ENCODE measurements at places on chromosomes 13 and 19. TPM values are rescaled to one million over a fixed set of nuclear protein-coding genes. Genes with fewer than 3 reads are reported as not detected.

GPC6 gene
- 2.2 TPM for total RNA-seq

F10 gene
- 19.9 TPM for total RNA-seq

LRG1 gene
- total RNA-seq, result 0.24 TPM

PSG4 gene
- total RNA-seq, result not detected

ACER1 gene
- 0.39 TPM for total RNA-seq

DNA sequence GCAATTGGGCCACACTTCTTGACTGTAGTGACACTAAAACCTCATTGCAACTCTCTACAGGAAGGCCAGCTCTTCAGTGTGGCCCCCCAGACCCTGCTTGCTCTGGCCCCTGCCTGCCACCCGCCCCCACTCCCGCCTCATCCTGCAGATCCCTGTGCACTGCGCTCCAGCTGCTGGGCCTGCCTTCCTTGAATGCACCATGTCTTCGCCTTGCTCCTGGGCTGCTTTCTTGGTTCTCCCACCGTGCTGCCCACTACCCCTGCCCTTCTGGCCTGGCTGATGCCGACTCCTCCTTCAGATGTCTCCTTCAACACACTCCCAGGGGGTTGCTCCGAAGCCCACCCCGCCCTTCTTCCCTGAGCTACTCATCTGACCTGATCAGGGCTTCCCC lies 98.2 kb downstream of the SIPA1L3 start:
- no peak for DNase-seq

DNA sequence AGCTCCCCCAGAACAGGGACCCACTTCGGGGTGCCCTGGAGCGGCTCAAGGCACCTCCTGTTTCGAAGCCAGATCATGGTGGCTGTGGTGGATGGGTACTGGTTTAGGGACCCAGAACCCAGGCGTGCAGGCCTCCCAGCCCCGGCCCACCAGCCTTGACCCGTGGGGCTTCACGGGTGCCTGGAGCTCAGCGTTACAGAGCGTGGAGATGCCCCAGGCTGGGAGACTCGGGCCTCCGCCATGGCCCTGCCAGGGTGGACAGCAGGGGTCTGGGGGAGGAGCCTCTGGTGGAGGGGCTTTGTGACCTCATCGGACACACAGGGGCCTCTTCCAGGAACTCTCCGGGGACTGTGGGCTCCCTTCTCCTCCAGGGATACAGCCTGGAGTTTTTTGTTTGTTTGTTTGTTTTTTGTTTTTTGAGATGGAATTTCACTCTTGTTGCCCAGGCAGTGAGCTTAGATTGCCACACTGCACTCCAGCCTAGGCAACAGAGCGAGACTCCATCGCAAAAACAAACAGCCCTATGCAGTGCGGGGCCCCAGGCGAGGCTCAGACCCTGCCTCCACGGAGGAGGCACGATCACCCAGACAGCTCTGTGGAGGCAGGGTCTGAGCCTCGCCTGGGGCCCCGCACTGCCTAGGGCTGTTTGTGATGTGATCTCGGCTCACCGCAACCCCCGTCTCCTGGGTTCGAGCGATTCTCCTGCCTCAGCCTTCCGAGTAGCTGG lies at the start of gene GARIN5B:
GARIN5B (minus strand) TSS at position 271 of the 727 bp plus-strand sequence; CDS start at position 77, 194 bp downstream.
- DNase-seq, result no peak

DNA sequence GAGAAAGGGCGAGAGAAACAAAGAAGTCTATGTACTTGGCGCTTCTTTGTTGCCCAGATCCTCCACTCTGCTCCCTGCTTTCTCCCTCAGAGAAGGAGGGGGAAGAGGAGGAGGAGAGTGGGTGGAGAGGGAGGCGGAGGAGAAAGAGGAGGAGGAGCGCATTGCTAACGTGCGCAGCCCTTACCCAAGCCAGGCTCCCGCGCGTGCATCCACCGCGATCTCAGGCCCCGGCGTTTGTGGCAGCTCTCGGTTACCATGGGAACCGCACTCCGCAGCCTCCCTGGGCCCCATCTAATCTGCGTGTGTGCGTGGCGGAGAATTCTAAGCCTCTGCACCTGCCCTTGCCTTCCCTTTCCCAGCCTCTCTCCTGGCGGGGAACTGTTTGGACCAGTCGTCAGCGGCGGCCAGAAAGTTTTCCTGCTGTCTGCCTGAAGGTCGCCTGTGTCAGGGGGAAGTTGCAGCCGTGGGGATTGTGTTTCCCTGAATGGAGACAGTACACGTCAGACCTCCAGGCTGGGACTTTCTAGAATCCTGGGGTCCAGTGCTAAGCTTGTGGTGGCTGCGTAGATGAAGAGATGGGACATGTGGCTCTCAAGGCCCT lies at the start of gene ERICH6B:
ERICH6B (minus strand) TSS at position 239 of the 601 bp plus-strand sequence. CDS start 18,734 bp downstream, outside the sequence.
- DNase-seq, result peak; percentile 91

DNA sequence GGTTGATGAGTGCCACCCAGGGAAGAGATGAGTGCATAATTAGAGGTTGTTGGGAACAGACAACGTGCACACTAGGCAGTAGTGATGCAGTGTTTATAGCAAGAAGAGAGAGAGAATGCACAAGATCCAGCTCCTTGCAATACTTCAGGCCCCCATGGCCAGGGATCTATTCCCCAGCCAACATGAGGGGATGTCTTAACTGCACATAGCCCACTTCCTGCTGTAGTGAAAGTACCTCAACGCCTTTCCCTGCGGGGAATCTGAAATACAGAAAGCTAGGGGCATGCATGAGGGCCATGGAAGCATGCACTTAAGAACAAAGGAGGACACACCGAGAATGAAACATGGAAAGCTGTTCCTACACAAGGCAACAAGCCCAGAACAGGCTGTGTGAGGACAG lies 636.7 kb upstream of the GPC6 start:
- no peak for DNase-seq

- DNase-seq, result no peak
These were observed at the start of gene GPR183 for GRCh38 chr13:99307247-99307646. GPR183 (minus strand) TSS chr13:99307399; CDS start chr13:99296145, 11,254 bp downstream.

DNA sequence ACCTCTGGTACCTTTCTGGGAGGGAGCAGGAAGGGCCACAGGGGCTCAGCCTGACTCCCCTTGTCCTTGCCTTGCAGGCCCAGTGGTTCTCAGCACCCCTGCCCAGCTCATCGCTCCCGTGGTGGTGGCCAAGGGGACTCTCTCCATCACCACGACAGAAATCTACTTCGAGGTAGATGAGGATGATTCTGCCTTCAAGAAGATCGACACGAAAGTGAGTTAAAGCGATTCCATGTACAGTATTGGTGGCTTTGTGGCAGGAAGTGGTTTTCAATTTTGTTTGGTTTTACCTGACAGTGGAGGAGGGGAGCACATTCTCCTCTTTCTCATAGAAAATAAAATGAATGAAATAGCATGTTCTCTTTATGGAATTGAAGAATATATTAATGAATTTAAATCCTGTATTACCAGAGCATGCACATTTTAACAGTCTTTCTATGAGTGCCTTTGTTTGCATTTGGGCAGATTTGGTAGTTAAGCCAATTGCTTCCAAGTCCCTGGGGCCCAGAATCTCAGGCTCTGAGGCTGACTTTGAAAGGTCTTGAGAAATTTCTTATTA lies 4.1 kb downstream of the MAB21L1 start:
- DNase-seq, result no peak

DNA sequence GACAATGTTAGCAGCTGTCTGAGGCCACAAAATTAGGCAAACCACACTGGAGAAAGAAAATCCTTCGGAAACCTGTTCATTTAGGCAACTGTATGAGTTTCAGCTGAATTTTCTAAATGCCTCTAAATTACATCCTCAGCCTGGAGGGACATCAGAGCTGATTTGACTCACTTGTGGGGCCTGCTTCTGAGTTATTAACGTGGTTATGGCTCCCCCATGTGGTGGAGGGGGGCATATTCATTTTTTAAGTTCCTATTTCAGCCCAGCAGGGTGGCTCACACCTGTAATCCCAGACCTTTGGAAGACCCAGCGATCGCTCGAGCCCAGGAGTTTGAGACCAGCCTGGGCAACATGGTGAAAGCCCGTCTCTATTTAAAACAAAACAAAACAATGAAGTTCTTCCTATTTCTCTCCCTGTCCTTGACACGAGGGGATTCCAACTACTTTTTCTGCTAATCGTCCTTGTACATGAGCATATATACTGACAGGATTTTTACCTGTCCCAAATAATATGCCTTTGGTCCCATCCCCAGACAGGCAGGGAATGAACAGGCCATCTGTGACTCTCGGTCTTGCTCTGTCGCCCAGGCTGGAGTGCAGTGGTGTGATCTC lies 31.5 kb upstream of the HIF3A start:
- peak; percentile 82 for DNase-seq

GRCh38 chr13:44989941-44990340 lies 603 bp downstream of the GPALPP1 start:
- no peak for DNase-seq

DNA sequence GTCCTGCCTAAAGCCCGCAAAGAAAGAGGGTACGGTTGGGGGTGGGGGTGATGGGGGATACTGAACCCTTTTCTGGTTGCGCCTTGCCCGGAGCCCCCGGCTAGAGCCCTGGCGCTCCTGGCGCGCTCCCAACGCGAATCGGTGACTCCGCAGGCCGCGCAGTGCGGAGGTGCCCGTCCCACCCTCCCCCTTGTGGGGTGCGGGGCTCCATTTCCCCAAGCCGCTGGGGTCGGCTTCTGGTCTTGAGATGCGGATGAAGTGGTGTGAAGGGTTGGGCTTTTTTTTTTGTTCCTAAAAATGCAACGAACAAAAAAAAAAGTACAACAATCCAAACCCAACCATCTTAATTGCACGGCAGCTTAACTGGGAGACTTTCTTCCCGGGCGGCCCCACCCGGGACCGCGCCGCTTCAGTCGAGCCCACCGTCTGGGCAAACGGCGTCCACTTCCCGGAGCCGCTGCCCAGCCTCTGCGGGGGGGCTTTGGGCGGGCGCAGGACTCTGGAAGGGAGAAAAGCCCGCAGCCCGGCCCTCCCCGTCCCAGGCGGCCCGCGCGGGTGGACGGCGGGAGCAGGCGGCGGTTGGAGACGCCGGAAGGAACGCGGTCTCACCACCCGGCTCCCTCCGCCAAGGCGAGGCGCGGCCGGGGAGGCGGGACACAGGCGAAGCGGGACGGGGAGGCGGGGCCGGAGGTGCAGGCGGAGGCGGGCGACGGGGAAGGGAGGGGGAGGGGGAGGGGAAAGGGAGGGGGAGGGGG lies 504 bp upstream of the TRIM13 start:
- DNase-seq, result peak; percentile 92

- no peak for DNase-seq
These were observed 151.2 kb downstream of the SLITRK1 start for GRCh38 chr13:83731113-83731512.

DNA sequence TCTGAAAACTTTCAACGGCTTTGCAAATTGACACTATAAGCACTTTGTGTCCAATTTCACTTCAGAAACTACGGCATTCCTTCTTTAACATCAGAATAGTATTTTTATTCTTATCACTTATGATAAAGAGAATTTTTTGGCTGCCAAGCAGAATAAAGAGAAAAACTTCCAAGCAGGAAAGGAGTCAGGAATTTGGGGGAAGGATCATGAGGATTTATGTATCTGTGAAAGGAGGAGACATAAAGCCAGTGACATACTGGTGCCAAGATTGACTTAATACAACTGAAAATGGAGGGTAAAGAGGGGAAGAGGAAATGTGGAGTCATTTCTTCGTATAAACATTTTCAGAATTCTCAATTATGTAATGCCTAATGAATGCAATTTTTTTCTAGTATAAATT lies 94.7 kb downstream of the RBM26 start:
- no peak for DNase-seq

GRCh38 chr19:18279266-18279515 lies 2.2 kb downstream of the JUND start:
- no peak for DNase-seq

- DNase-seq, result no peak
These were observed 172.3 kb downstream of the DIAPH3 start for GRCh38 chr13:59991395-59991794.

GRCh38 chr13:109465148-109465547 lies 321.2 kb downstream of the IRS2 start:
- no peak for DNase-seq

GRCh38 chr13:65112123-65112522 lies 2118.0 kb downstream of the PCDH9 start:
- no peak for DNase-seq

GRCh38 chr13:42654722-42655121 lies 80.8 kb downstream of the TNFSF11 start:
- DNase-seq, result no peak

- no peak for DNase-seq
These were observed 655.5 kb downstream of the PCDH9 start for GRCh38 chr13:66574606-66575005.

DNA sequence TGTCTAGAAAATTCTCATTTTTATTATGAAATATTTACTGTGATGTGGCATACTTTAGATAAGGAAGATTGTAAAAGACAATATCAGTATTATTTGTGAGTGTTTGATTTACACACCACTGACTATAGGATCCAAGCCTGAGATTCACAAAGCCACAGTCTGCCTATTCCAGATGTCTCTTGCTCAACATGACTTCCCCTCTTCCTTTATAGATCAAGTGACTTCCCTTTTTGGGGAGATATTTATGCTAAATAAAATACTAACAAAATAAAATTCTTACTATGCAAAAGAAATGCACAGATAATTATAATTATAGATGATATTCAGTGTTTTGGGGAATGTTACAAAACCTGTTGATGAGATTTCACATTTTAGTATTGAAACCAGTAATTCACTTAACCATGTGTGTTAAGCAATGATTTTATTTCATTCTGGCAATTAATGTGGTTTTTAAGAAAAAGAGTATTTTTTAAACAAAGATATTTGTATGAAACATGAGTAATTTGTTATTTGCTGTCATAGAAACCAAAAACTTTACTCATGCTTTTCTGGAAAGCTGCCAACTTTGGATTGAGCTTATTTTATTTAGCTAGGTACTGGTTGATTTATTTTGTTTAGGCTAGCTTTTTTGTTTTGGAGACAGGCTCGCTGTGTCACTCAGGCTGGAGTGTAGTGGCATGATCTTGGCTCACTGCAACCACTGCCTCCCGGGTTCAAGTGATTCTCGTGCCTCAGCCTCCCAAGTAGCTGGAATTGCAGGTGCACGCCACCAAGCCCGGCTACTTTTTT lies 13.7 kb upstream of the GPR183 start:
- no peak for DNase-seq

DNA sequence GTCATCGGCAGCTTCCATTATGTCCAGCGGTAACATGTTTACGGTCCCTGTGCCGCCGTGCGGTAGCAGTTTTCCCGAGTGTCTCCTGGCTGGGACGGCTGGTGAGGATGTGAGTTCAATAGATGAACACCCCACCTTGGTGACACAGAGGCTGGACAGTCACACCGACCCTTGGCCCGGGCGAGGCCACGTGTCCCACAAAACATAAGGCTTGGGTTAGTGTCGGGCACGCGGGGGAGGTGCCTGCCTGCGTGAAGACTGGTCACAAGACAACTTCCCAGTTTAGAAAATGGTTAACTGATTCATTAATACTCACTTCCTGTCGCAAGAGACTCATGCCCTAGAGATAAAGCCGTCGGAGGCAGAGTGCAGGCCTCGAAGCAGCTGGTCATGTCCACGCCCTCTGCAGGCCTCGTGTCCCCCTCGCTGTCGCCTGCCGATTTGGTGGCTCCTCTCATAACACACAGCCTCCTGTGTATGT lies 17.2 kb downstream of the RASA3 start:
- DNase-seq, result peak; percentile 18

DNA sequence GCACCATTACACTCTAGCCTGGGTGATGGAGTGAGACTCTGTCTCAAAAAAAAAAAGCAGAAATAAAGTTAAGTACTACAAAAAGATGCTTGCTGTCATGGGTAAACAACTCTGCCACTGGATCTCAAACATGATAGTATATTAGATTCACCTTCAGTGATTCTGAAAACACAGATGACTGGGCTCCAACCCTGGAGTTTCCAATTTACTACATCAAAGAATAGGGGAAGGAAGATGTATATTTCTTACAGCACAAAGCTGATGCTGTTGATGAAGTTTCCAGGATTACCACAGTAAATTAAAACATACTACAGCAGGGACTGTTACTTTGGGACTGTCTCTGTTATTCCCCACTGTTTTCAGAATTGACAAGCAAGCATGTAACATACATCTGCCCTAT lies 5.2 kb downstream of the ZNF561 start:
- no peak for DNase-seq

- peak; percentile 28 for DNase-seq
These were observed 325.1 kb downstream of the DCT start for GRCh38 chr13:94154367-94154766.

All from testis (tissue), 5 donors.